ENCODE measurements at places on chromosomes 2 and 18. TPM values are rescaled to one million over a fixed set of nuclear protein-coding genes. Genes with fewer than 3 reads are reported as not detected.

GRCh38 chr18:34809451-34810072, 99.5 kb downstream of the DTNA start:
- no peaks in the 10 kb centered on the region for H3K27me3 ChIP-seq
- H3K36me3 ChIP-seq: no peaks in the 10 kb centered on the region
- DNase-seq: no peak
- H3K27ac ChIP-seq: no peak overlapping the region

DNA sequence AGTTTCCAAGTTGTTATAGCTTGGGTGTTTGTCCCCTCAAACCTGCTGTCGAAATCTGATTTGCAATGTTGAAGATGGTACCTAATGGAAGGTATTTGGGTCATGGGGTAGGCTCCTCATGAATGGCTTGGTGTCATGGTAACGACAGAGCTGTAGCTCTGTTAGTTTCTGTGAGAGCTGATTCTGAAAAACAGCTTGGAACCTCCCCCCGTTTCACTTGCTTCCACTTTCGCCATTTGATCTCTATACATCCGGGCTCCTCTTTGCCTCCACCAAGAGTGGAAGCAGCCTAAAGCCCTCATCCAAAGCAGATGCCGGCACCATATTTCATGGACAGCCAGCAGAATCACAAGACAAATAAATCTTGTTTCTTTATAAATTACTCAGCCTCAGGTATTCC, 1035.1 kb upstream of the SLC39A10 start:
- no peaks in the 10 kb centered on the region for H3K4me1 ChIP-seq
- no peaks in the 10 kb centered on the region for H3K36me3 ChIP-seq
- H3K4me3 ChIP-seq: no peak overlapping the region
- H3K27me3 ChIP-seq: no peaks in the 10 kb centered on the region

GRCh38 chr18:7770908-7771307, 203.8 kb downstream of the PTPRM start:
- H3K4me1 ChIP-seq: no peaks in the 10 kb centered on the region
- no peak overlapping the region for H3K27ac ChIP-seq
- no peak overlapping the region for H3K4me3 ChIP-seq
- DNase-seq: no peak
- no peaks in the 10 kb centered on the region for H3K36me3 ChIP-seq

DNA sequence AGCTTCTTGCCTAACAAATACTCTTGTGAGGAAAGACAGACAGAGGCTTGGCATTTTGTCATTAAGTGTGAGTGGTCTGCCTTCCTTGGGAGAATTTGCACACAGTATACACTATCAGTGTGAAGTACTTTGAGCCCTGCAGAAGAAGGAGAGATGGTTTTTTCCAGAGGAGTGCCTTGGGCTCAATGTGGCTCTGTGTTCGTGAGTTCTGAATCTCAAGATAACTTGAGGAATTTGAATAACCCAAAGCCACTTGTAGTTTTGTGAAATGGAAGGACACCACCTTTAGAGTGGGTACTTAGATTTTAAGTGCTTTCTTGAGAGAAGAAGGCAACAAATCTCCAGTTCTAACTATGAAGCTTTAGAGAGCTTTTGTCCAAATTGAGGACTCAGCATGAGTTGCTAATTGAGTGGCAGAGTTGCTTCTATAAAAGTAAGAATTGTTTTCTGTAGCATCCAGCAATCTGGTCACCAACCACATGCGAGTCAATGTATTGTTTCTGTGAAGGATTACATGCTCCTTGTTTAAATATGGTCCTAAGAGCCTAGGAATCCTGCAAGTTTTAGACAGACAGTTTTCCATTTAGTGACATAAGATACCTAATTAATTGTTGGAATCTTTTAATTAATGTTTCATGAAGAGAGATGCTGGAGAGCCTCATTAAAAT, 68.3 kb downstream of the BABAM2 start:
- no peak for DNase-seq
- peaks cover 72% of the 10 kb centered on the region for H3K4me1 ChIP-seq

DNA sequence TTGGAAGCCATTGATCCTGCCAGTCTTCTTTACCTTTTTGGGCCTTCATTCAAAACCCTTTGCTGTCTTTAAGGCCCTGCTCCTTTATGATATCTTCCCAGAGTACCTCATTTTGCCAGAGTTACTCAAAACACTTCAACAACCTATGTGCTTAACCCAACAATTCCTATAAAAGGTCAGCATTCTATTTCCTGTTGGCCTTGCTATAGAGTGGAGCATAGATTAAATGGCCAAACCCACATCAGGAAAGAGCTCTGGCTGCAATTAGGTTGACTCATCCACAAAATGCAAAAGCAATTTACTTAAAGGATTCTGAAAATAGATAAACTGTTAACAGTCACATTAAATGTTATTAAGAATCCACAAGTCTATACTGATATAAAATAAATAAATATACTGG, 21.2 kb downstream of the MRPL33 start:
- no peak for DNase-seq
- peaks cover 40% of the 10 kb centered on the region for H3K4me1 ChIP-seq

DNA sequence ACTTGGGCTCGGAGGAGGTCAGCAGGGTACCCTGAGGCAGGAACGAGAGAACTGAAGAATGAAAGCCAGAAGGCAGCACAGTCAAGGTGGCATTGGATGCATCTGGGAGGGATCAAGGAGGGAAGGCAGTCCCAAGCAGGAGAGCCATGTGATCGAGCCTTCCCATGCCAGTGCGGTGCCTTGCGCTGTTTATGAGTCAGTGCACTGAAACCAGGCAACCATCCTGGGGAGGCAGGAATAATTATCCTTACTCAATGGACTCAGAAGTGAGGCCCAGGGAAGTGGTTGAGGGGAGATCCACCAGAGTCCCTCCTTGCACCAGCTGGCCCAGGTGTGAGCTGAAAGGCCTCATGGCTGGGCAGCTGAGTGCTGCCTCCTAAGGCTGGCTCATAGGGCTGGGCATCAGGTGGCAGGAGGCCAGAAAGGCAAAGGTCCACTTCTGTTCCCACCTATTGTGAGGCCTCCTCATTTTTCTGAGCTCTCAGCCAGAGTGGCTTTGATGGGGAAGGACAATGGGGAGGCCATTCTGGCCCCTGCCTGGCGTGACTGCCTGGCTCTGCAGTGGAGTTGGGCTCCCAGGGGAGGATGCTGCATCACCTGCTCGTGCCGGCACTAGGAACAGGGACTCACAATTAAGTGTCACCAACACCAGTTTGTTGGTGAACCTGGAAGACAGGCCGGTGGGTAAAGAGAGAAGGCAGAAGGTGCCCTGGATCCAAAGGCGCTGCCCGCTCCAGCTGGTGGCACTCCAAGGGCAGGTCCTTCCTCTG, 82.3 kb downstream of the TFCP2L1 start:
- no peak overlapping the region for H3K4me3 ChIP-seq
- H3K4me1 ChIP-seq: peaks cover 4% of the 10 kb centered on the region
- DNase-seq: no peak
- no peaks in the 10 kb centered on the region for H3K27me3 ChIP-seq
- H3K27ac ChIP-seq: no peak overlapping the region

DNA sequence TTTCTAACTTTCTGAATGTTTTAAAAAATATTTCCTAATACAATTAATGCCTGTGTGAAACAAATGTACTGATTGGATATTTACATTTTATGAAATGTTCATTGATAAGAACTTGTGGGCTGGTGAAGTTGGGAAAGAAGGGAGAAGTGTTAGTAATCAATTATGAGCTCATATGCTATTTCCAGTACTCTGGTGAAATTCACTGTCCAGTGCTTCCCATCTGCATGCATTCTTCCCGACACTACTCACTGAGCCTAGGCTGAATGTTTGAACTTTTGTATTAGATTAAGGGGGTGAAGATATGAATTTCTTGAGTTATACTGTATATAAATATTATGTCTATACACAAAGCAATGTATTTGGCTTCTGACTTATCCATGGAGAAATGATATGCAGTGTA, 36.0 kb downstream of the SKA1 start:
- no peak overlapping the region for H3K27ac ChIP-seq
- H3K27me3 ChIP-seq: peaks cover 32% of the 10 kb centered on the region
- H3K4me1 ChIP-seq: no peaks in the 10 kb centered on the region
- DNase-seq: peak; percentile 88

DNA sequence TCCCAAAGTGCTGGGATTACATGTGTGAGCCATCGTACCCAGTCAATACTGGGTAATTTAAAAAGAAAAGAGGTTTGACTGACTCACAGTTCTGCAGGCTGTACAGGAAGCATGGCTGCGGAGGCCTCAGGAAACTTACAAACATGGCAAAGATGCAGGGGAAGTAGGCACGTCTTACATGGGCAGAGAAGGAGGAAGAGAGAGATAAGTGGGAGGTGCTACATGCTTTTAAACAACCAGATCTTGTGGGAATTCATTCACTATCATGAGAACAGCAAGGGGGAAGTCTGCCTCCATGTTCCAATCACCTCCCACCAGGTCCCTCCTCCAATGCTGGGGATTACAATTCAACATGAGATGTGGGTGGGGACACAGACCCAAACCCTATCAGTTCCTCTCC, 192.5 kb downstream of the ATAD2B start:
- no peak overlapping the region for H3K27ac ChIP-seq
- H3K4me3 ChIP-seq: no peak overlapping the region
- DNase-seq: no peak

- DNase-seq: no peak
- H3K36me3 ChIP-seq: no peaks in the 10 kb centered on the region
- no peaks in the 10 kb centered on the region for H3K4me1 ChIP-seq
- no peak overlapping the region for H3K4me3 ChIP-seq
Observed at GRCh38 chr18:1665079-1665478, 760.4 kb downstream of the ADCYAP1 start.

- no peak overlapping the region for H3K27ac ChIP-seq
- DNase-seq: no peak
- no peaks in the 10 kb centered on the region for H3K27me3 ChIP-seq
- H3K36me3 ChIP-seq: no peaks in the 10 kb centered on the region
- peaks cover 8% of the 10 kb centered on the region for H3K4me1 ChIP-seq
- no peak overlapping the region for H3K4me3 ChIP-seq
Observed at GRCh38 chr2:177338177-177338721, 54.3 kb upstream of the AGPS start.

- H3K36me3 ChIP-seq: no peaks in the 10 kb centered on the region
- no peaks in the 10 kb centered on the region for H3K27me3 ChIP-seq
- no peaks in the 10 kb centered on the region for H3K4me1 ChIP-seq
Observed at GRCh38 chr2:24577481-24577880, 86.4 kb downstream of the NCOA1 start.

DNA sequence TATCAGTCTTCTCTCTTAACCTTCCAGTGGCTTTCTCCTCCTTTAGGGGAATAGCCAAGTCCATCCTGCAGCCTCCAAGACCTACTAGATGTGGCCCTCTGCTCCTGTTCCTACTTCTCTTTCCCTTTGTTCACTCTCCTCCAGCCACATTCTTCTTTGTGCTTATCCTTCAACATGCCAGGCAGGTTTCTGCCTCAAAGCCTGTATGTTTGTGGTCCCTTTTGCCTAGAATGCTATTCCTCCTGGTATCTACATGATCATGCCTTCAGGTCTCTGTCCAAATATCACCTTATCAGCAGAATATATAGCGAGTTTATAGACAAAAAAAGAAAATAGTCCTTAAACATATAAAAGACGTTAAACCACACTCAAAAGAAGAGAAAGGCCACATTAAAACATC, 5.5 kb downstream of the LYG2 start:
- H3K4me1 ChIP-seq: no peaks in the 10 kb centered on the region
- peak; percentile 58 for DNase-seq
- no peak overlapping the region for H3K27ac ChIP-seq
- no peaks in the 10 kb centered on the region for H3K27me3 ChIP-seq
- H3K4me3 ChIP-seq: no peak overlapping the region

- no peaks in the 10 kb centered on the region for H3K4me1 ChIP-seq
- H3K4me3 ChIP-seq: no peak overlapping the region
- no peak for DNase-seq
Observed at GRCh38 chr2:161839926-161840325, 215.7 kb downstream of the SLC4A10 start.

DNA sequence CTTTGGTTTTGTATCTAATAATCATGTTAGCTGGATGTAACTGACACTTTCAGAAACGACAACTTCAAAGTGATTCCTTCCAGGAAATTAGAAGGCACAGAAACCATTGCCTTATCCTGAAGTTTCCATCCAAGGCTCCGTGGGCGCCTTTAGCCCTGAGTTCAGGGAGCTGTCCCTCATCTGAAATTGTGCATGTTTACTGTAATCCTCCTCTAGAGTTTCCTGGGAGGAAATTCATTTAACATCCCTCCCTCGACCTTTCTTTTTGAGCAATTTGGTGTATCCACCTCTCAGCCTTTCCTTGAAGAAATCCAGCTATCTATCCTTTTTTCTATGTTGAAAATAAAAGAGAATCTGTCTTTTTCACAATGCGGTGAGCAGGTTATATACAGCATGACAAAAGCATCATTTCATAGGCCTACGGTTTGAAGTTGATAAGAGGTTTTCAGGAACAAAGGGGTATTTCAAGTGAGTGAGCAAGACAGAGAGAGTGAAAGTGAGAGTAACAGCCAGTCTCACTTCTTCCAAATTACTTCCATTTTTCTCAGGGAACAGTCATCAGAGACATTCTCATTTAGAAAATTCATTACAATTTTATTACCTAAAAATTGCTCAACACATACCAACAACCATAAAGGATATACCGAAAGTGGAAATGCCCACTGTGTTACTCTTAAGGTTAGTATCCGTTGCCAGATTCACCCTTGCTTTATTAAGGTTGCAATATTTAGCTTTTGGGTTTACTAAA, 167.3 kb downstream of the MREG start:
- H3K4me3 ChIP-seq: no peak overlapping the region
- DNase-seq: no peak
- no peaks in the 10 kb centered on the region for H3K36me3 ChIP-seq
- peaks cover 29% of the 10 kb centered on the region for H3K4me1 ChIP-seq
- H3K27me3 ChIP-seq: no peaks in the 10 kb centered on the region
- no peak overlapping the region for H3K27ac ChIP-seq

DNA sequence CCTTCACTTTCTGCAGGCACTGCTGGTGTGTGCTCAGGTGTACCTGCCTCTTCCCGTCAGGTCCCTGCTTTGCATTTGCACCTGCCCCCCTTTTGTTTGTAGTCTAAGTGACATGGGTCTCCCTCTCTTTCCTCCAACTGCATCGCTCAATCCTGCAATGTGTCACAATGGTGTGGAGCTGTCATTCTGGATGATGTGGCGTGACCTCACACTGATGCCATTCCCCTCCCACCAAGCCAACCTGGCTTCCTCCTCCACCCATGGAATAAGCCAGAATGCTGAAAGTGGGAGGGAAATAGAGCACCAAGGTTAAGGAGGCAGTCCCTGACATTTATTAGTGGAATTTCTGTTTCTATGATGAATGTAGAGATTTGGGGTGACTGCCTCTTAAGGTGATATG, 156.7 kb downstream of the ZBTB7C start:
- no peak overlapping the region for H3K27ac ChIP-seq
- DNase-seq: no peak
- H3K27me3 ChIP-seq: no peaks in the 10 kb centered on the region
- no peaks in the 10 kb centered on the region for H3K36me3 ChIP-seq
- H3K4me1 ChIP-seq: no peaks in the 10 kb centered on the region

DNAH7 gene
- 2.9 TPM for total RNA-seq

MAP2 gene
- 2.2 TPM for total RNA-seq

MAP3K19 gene
- total RNA-seq: not detected

SCG2 gene
- 2.4 TPM for total RNA-seq
